ENCODE measurements at places on chromosomes 4 and X. TPM values are rescaled to one million over a fixed set of nuclear protein-coding genes. Genes with fewer than 3 reads are reported as not detected.

USO1 gene
- 60.3 TPM for polyA plus RNA-seq

PPP4R3C gene
- not detected for polyA plus RNA-seq

BEX2 gene
- 0.33 TPM for polyA plus RNA-seq

MAGEA10 gene
- not detected for polyA plus RNA-seq

RXFP1 gene
- polyA plus RNA-seq: not detected

UBE2D3 gene
- polyA plus RNA-seq: 525 TPM

SLC9B2 gene
- 29.8 TPM for polyA plus RNA-seq

GJB1 gene
- polyA plus RNA-seq: not detected

SLC16A2 gene
- polyA plus RNA-seq: 0.06 TPM

PCGF3 gene
- 11.9 TPM for polyA plus RNA-seq

NUP62CL gene
- polyA plus RNA-seq: 3.0 TPM

DNA sequence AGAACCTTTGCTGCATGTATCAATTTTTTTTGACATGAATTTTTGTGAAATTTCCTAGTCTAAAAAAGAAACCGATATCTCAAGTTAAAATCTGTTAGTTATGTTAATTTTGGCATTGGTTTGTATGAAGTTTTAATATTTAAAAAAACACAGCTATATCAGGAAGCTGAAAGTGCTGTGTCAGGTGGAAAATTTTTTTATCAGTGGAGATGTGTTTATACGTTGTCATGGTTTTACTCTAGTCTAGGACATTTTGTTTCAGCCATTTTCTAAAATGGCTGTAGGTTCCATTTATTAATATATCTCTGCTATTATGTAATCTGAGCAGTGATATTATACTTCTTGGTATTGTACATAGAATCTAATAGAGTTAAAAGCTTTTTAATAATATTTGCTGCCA lies 34.2 kb downstream of the OCRL start:
- no peak for DNase-seq
- no peaks in the 10 kb centered on the region for H3K36me3 ChIP-seq
- no peaks in the 10 kb centered on the region for H3K27me3 ChIP-seq
- H3K4me1 ChIP-seq: no peaks in the 10 kb centered on the region
- H3K27ac ChIP-seq: no peak overlapping the region
- H3K4me3 ChIP-seq: no peak overlapping the region

DNA sequence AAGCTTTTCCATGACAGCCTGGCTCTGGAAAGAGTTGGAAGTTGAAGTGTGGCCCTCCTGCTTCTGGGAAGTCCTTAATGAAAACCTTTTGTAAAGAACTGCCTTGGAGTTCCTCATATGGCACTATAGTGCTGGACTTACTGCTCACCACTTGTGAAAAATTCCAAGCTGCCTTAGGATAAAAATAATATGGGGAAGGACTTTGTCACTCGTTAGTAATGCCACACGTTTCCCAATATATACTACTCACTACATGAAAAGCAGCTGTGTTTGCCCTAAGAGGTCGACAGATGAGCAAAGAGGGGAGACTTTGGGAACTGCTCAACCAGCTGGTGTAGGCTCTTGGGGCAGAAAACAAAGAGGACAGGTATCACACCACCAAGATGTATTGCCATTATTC lies 11.7 kb downstream of the OPHN1 start:
- H3K27ac ChIP-seq: no peak overlapping the region
- no peak for DNase-seq
- H3K27me3 ChIP-seq: no peaks in the 10 kb centered on the region
- H3K36me3 ChIP-seq: no peaks in the 10 kb centered on the region

- no peak overlapping the region for H3K4me3 ChIP-seq
- no peak overlapping the region for H3K27ac ChIP-seq
- no peaks in the 10 kb centered on the region for H3K36me3 ChIP-seq
- DNase-seq: no peak
Measured at GRCh38 chr4:172927096-172927814, 241.4 kb upstream of the GALNT7 start.

DNA sequence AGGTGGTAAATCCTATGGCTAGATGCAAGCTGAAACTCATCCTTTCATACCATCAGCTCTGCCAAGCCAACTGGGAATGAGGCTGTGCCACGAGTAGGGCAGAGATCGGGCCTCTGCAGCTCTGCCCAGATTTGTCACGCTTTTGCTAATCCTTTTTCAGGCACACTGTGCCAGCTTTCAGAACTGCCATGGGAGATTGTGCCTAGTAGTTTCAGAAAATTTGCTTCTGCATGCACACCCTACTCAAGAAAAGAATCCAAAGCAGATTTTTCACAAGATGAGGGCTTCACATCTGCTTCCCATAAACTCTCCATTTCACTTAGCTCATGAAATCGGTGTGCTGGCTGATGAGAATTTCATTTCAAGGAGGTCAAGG lies 3.3 kb upstream of the ADH7 start:
- H3K27me3 ChIP-seq: no peaks in the 10 kb centered on the region
- no peaks in the 10 kb centered on the region for H3K4me1 ChIP-seq
- H3K36me3 ChIP-seq: no peaks in the 10 kb centered on the region
- DNase-seq: no peak

GRCh38 chrX:64394874-64395567 lies at the start of gene MTMR8:
Gene MTMR8, minus strand, starts transcription at chrX:64395452. Its CDS starts 89 bp downstream, at chrX:64395363.
- H3K4me3 ChIP-seq: peak within 1 kb of the TSS; percentile 67
- H3K4me1 ChIP-seq: no peaks in the 10 kb centered on the region
- DNase-seq: peak; percentile 23
- no peaks in the 10 kb centered on the region for H3K27me3 ChIP-seq
- no peak within 1 kb of the TSS for H3K27ac ChIP-seq
- no peaks in the 10 kb centered on the region for H3K36me3 ChIP-seq

DNA sequence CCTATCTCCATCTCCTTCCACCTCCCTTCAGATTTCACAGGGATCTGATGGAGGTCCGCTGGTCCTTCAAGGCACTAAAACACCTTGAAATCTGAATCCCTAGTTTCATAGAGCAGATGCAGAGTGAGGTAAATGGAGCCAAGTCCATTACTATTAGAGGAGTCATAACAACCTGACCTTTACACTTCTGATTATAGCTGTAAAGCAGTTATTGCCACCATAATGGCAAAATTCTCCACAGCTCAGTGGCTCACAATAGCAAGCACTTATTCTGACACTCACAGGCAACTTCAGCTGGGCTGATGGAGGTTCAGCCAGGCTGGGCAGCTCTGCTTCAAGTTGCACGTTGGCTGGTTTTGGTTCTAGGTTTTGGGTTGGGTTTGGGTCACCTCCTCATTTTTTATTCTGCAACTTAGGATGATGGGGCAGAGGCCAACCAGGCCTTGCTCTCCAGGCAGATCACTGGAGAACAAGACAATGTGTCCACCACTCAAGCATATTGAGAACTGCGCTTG lies 51.4 kb upstream of the LRAT start:
- no peak overlapping the region for H3K27ac ChIP-seq
- H3K36me3 ChIP-seq: no peaks in the 10 kb centered on the region
- no peaks in the 10 kb centered on the region for H3K27me3 ChIP-seq
- H3K4me3 ChIP-seq: no peak overlapping the region

DNA sequence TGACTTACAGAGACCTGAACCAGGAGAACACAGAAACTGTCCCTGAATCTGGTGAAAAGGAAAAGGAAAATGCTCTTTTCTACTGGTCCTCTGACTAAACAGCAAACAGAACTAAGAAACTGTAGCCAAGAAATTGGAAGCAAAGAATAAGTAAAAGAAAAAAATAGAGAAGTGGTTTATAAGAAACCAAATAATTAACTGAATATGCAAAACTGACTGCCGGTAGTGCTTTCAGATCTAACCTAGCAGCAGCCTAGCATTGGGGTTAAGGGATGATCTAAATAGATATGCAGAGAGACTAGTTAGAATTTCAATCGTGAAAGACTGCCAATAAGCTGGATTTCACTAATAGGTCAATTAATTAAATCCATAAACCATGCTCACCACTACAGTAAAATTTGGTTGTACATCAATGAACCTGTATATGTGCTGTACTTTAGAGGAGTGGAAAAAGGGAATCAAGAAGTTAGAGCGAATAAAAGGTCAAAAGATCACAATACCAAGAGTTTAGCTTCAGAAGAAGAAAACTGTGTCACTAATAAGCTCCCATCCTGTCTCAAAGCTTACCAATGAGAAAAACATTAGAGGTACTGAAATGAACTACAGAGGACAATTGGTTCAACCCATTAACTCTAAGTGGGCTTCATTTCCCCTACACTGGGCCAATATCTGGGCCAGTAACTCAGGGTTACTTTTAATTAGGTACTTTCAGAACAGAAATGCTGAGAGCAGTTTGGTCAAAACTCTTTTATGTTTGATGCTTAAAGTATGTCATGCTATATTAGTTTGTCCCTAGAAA lies 53.6 kb downstream of the KLHL13 start:
- peak overlapping the region; percentile 5 for H3K4me3 ChIP-seq
- no peaks in the 10 kb centered on the region for H3K27me3 ChIP-seq
- H3K27ac ChIP-seq: no peak overlapping the region

DNA sequence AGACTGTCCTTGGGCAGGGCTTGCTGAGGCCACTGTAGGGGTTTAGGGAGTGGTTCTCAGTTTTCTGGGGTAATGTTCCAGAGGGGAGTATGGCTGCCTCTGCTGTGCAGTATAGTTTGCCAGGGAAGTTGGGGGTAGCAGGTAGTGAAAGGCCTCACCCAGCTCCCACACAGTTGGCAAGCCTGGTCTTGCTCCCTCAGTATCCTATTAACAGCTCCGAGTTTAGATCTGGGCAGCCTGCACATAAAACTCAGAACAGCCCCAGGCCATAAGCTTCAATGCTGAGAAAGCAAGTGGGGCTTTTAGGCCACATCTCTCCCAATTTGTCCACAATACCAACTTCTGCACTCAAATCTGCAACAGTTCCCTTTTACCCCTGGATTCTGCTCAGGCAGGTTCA lies 205.2 kb downstream of the GALNTL6 start:
- no peak overlapping the region for H3K4me3 ChIP-seq
- no peak for DNase-seq
- no peak overlapping the region for H3K27ac ChIP-seq
- H3K36me3 ChIP-seq: no peaks in the 10 kb centered on the region
- H3K27me3 ChIP-seq: no peaks in the 10 kb centered on the region
- no peaks in the 10 kb centered on the region for H3K4me1 ChIP-seq

DNA sequence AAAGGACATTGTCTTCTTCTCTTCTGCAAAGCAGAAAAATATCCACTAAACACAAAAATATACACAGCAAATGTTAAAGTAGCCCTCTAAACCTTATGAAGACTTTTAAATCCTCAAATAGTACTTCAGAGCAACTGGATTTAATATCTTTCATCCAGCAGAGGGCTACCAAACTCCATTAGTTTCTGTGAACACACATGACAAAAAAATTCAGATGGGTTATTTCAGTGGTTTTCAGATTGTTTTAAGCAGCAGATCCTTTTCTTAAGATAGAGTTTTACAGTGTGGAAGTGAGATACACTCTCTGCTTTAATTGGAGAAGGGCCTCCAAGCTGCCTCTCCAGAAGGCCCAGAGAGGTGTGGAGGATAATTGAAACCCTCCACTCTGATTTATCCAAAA lies 56.7 kb downstream of the ANK2 start:
- H3K4me1 ChIP-seq: no peaks in the 10 kb centered on the region
- DNase-seq: no peak
- no peaks in the 10 kb centered on the region for H3K36me3 ChIP-seq
- H3K4me3 ChIP-seq: no peak overlapping the region
- H3K27ac ChIP-seq: no peak overlapping the region

GRCh38 chr4:68617003-68617698 lies 41.0 kb upstream of the UGT2B17 start:
- no peaks in the 10 kb centered on the region for H3K27me3 ChIP-seq
- H3K27ac ChIP-seq: no peak overlapping the region
- H3K4me1 ChIP-seq: no peaks in the 10 kb centered on the region

DNA sequence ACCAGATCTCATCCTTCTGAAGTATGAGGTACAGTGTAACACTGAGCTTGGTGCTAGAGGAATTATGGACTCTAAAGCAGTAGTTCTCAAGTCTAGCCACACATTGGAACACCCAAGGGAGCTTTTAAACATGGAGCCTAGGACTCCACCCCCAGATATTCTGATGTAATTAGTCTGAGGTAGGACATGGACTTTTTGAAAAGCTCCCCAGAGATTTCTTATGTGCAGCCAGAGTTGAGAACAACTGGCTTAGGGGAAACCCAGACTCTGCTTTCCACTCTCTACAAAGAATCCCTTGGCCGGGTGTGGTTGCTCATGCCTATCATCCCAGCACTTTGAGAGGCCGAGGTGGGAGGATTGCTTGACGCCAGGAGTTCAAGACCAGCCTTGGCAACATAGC lies 11.6 kb upstream of the GDPD2 start:
- H3K4me1 ChIP-seq: no peaks in the 10 kb centered on the region
- H3K27me3 ChIP-seq: no peaks in the 10 kb centered on the region
- H3K4me3 ChIP-seq: no peak overlapping the region
- H3K27ac ChIP-seq: no peak overlapping the region
- no peak for DNase-seq

- DNase-seq: no peak
- H3K4me3 ChIP-seq: no peak overlapping the region
- no peaks in the 10 kb centered on the region for H3K36me3 ChIP-seq
- no peaks in the 10 kb centered on the region for H3K4me1 ChIP-seq
- no peaks in the 10 kb centered on the region for H3K27me3 ChIP-seq
Measured at GRCh38 chrX:121256647-121257046, 209.2 kb downstream of the GLUD2 start.

DNA sequence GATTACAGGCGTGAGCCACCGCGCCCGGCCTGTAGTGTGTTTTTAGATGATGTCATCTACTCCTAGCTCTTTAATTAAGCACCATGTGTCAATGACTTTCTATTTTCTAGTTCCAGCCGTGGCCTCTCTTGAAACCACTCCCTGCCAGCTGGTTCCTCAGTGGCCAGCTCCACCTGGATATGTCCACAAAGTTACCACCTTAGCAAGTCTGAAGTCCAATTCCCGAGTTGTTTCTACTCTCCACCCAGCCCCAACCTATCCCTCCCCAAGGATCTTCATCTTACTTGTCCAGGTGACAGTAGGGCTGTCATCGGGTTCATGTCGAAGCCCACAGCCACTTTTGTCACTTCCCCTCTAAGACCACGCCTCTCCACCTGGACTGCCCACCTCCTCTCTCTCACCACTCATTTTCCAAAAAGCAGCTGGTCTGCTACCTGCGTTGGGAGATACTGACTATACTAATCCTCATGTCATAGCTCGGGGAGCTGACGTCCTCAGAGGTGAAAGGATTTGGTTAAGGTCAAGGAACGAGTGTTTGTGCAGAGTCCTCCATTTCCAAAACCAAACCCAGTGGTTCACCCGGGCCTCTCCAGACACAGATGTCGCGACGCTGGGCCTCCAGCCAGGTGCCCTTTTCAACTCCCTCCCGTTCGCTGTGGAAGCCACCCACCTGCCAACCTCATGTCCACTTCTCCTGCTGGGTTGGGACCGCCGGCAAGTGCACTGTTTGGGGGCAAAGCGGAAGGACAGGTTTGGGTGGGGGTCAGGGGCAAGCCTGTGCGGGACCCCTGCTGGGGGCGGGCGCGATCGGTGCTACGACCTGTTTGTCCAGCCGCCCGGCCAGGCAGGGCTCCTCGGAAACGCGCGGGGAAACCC lies 704 bp downstream of the FAM3A start:
- no peaks in the 10 kb centered on the region for H3K27me3 ChIP-seq
- no peaks in the 10 kb centered on the region for H3K4me1 ChIP-seq
- no peak for DNase-seq
- peak overlapping the region; percentile 78 for H3K4me3 ChIP-seq

GRCh38 chr4:182978152-182978827 lies 61.1 kb upstream of the DCTD start:
- H3K36me3 ChIP-seq: no peaks in the 10 kb centered on the region
- no peaks in the 10 kb centered on the region for H3K27me3 ChIP-seq
- peak; percentile 45 for DNase-seq

- no peak overlapping the region for H3K4me3 ChIP-seq
- no peaks in the 10 kb centered on the region for H3K27me3 ChIP-seq
- no peak for DNase-seq
- H3K4me1 ChIP-seq: peaks cover 13% of the 10 kb centered on the region
Measured at GRCh38 chr4:94530073-94530472, 78.3 kb downstream of the PDLIM5 start.

GRCh38 chr4:112852601-112853000 lies 196.9 kb upstream of the ANK2 start:
- no peak overlapping the region for H3K4me3 ChIP-seq
- no peak for DNase-seq
- no peaks in the 10 kb centered on the region for H3K27me3 ChIP-seq
- no peak overlapping the region for H3K27ac ChIP-seq
- H3K36me3 ChIP-seq: no peaks in the 10 kb centered on the region
